ENCODE measurements at places on chromosomes 1 and 21.

GRCh38 chr1:234667600-234668576 is 57.9 kb upstream of the IRF2BP2 start:
- no peak for DNase-seq

- DNase-seq: no peak
Measured at GRCh38 chr1:8323706-8324105, 5.8 kb downstream of the SLC45A1 start.

- DNase-seq: no peak
Measured at GRCh38 chr1:65717815-65718454, 74.8 kb upstream of the PDE4B start.

DNA sequence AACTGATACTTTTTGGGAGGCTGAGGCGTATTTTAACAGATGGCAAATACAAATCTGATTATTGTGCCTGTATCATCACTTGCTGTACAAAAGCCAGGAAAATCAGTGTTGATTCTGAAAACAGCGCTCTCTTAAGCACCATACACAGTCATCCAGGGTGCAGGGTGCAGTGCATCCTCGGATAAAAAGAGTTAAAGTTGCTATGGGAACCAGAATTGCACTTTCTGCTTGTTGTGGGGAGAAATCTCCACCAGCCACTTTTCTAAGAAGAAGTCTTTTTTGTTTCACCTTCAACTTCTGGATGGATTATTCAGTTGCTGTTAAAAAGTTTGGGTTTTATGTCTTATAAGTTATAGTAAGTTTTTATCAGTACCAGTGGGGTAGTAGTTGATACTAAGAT is 3.8 kb downstream of the LAMC1 start:
- no peak for DNase-seq

DNA sequence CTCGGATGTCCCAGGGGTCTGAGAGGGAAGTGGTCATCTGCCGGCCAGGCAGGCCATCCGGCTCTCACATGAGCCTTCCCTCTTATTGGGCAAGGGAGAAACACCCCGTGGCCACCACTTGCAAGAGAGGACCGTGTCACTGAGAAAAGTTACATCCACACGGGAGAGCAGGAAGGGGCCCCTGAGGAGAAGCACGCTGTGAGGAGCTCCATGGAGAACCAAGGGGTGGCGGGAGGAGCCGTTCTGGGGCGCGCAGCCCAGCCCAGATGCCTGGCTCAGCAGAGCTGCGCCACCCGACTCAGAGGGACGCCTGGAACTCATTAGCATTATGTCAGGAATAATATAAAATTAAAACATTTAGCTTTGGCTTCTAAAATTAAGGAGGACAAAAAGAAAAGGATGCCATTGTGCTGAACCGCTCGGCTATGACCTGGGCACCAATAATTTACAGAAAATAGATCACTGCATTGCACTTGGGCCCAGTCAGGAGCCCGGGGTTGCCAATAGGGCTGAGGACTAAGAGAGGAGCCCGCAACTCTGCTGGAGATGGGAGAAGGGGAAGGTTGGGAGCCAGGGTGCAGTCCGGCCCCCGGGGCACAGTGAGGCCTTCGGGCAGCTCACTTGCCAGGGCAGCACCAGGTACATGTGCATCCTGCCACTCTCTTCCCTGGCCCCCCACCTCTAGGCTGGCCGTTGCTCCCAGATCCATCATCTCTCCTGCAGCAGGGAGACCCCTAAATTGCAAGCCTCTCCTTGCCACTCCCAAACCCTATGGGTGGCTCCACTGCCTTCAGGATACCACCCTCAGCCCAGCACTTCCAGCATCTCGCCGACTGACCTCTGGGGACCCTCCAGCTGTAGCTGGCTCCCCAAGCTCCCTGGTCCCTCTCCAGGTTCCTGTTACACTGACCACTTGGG is 84.8 kb downstream of the DMRTB1 start:
- no peak for DNase-seq

GRCh38 chr1:147245586-147246021 is 3.1 kb downstream of the CHD1L start:
- DNase-seq: no peak
